Esophagus squamous epithelium (tissue), 5 donors: ENCODE measurements at places on chromosomes 5 and 9.

GRCh38 chr9:15142878-15143534, 164.0 kb downstream of the TTC39B start:
- DNase-seq, result no peak

DNA sequence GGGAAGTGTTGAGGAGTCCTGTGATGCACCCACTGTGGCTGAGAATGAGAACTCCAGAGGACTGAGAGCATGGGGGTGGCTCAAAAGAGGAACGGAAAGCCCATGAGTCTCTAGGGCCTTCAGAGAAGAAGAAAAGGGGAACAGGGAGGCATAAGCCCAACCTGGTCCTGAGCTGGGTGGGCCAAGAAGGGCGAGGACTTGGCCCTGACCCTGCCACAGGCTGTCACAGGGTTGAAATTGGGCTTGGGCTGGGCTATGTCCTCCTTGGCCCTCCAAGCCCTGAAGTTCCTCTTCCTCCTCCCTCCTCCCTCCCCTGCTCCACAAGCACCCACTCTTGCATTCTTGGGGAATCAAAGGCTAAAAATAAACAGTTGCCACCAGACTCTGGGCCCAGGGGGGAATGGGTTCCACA, 49.3 kb upstream of the PPARGC1B start:
- DNase-seq, result no peak

GRCh38 chr9:69173497-69173890, 583 bp upstream of the TJP2 start:
- DNase-seq, result no peak

DNA sequence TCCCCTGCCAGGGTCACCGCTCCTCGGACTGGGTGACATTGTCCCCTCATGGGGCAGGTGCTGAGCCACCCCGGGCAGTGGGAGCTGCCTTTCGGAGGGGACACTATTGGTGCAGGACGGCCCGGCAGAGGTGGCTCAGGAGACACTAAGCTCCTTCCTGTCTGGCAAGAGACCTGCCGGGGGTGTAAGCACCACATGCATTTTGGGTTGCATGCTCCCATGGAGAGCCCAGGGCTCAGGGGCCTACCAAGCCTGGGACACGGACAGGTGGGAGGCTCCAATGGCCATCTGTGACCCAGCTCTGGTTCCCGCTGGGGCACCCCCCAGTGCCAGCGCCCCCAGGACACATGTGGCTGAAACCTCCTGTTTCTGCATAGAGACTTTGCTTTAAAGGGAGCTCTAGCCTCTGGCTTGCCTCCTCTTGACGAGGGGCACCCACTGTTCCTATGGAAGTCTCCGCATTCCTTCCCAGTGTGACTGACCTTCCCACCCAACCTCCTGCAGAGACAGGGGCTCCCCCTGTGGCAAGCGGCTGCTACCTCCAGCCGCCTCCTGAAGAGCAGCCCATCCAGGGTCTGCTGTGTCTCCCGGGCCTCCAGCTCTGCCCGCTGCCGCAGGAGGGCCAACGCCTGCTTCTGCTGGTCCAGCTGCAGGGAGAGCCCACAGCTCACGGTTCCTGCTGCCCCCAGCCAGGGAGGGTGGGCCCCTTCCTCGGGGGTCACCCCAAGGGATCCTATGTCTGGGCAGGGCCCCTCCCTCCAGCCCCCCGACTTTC, 28.1 kb downstream of the CCDC187 start:
- no peak for DNase-seq

DNA sequence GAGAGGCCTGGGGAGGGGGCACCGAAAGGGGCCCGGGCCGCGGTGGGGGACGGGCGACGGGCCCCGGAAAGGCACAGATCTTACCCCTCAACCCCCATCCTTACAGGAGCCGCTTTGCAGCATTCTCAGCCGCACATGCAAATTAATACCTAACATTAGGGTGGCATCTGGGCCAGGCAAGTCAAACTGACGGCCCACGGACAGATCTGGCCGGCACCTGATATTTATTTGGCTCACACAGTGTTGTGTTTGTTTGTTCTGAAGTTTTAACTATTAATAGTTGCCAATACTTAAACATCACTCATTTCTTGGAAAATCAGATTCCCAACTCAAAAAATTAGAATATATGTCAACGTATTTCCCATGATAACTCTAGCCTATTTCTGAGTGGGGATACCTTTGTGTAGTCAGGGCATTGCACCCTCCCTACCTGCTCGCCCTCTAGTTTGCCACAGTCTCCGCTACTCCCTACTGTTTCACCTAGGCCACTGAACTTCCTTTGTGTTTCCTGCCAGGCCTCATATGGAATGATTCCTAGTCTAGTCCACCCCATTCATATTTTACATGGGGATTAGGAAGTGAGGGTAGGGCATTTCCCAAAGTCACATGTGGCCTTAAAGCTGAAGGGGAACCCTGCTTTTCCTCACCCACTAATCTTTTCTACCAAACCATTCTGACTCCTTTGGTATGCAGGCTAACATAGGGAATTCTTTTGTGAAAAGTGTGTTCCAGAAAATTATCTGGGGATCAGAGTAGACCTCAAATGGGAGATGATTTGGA, 71.9 kb upstream of the LARP1 start:
- no peak for DNase-seq

DNA sequence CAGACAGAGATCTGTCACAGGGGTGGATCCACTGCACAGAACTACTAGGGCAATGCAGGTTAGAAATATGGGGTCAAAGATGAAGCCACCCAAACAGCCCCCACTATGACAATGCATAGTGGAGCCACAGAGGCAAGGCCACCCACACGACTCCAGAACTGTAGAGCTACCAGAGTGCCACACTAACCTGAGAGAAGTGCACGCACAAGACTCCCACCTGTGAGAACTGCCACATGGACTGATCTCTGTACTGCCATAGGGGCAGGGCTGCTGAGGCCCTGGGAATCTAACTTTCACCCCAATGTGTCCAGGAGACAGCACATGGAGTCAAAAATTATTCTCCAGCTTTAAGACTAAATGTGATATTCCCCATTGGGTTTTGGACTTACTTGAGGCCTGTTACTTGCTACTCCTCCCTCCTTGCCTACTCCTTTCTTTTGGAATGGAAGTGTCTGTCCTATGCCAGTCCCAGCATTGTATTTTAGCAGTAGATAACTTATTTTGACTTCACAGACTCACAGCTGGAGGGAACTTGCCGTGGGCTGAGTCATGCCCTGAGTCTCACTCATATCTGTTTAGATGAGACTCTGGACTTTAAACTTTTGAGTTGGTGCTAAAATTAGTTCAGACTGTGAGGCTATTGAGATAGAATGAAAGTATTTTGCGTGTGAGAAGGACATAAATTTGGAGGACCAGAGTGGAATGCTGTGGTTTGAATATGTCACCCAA, 853.3 kb downstream of the MAT2B start:
- no peak for DNase-seq

DNA sequence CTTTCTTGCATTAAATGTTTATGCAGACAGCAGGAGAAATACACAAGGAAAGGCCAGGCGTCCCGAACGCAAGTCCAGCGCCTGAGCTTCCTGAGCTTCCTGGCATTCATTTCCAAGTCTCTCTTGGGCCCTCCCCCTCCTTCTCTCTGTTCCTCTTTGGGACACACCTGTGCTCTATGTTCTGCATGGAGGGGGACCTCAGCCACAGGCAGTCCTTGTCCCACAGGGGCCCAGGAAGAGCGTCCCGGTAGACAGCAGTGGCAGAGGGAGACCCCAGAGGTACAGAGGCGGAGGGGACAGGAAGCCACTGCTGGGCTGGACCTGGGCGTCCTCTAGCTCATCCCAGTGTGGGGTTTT, 221.3 kb downstream of the C9orf50 start:
- no peak for DNase-seq

DNA sequence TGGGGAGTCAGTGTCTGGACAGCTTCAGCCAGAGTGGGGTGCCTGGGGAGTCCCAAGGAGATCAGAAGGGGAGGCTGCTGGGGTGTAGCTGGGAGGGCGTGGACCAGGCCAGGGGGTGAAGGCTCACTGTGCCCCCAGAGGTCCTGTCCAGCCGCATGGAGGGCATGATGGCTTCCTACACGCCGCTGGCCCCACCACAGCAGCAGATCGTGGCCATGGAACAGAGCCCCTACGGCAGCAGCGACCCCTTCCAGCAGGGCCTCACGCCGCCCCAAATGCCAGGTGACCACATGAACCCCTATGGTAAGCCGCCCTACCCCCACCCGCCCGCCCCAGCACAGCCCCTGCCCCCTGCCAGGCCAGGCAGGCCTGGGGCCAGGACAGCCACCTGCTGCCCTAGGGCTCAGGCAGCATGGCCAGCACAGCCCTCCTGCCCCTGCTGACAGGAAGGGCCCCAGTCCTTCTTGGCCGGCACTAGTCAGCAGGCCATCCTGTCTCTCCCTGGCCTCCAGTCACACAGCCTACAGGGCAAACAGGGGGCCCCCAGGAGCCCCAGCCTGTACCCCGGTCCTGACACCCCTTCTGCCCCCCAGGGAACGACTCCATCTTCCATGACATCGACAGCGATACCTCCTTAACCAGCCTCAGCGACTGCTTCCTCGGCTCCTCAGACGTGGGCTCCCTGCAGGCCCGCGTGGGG, 82.1 kb downstream of the LMX1B start:
- no peak for DNase-seq

DNA sequence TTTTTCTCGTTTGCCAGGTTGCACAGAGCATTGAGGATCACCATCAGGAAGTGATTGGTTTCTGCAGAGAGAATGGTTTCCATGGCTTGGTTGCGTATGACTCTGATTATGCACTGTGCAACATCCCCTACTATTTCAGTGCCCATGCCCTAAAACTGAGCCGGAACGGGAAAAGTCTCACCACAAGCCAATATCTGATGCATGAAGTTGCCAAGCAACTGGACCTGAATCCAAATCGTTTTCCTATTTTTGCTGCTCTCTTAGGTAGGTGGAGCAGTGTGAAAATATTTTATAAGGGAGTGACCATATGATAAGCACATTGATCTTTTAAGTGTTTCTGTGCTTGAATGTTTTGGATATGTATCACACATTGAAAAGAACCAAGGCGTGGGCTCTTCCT, 17.7 kb upstream of the FAM120AOS start:
- DNase-seq, result no peak

- no peak for DNase-seq
These were observed 416.0 kb downstream of the ICE1 start for GRCh38 chr5:5838493-5838892.

GRCh38 chr9:77429928-77430327, 218.2 kb downstream of the GNA14 start:
- DNase-seq, result no peak

DNA sequence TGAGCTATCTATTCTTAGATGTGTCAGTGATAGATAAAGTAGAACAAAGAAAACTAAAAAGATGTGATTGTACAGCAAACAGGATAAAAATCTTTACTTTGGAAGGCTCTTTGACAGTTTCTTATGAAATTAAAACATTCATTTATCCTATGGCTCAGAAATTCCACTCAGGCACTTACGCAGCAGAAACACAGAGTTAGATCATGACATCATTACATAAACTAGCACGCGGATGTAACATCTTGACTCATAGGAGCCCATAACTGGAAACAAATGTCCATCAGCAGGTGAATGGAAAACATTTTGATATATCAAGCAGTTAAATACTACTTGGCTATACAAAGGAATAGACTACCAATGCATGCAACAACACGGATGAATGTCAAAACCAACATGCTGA, 45.3 kb downstream of the ICE1 start:
- no peak for DNase-seq

GRCh38 chr5:127804886-127805426, 101.8 kb downstream of the CCDC192 start:
- no peak for DNase-seq

GRCh38 chr5:87503004-87503403, 90.3 kb upstream of the CCNH start:
- no peak for DNase-seq

DNA sequence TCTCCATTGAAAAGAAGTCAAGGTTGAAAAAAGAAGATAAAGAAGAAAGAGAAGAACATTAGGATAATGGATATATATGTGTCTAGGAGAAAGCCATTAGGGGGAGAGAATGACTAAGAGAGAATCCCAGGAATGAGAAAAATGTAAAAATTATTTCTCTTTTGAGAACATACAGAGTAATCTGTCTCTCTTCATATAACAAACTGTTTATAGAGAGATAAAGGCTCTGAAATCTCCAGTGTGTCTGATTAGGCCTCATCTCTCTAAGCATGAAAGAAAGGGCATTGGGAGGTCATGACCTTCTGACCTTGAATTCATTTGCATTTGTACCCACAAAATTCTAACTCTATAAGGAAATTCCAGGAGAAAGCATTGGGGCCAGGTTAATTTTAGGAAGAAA, 3.5 kb upstream of the MPDZ start:
- DNase-seq, result no peak

DNA sequence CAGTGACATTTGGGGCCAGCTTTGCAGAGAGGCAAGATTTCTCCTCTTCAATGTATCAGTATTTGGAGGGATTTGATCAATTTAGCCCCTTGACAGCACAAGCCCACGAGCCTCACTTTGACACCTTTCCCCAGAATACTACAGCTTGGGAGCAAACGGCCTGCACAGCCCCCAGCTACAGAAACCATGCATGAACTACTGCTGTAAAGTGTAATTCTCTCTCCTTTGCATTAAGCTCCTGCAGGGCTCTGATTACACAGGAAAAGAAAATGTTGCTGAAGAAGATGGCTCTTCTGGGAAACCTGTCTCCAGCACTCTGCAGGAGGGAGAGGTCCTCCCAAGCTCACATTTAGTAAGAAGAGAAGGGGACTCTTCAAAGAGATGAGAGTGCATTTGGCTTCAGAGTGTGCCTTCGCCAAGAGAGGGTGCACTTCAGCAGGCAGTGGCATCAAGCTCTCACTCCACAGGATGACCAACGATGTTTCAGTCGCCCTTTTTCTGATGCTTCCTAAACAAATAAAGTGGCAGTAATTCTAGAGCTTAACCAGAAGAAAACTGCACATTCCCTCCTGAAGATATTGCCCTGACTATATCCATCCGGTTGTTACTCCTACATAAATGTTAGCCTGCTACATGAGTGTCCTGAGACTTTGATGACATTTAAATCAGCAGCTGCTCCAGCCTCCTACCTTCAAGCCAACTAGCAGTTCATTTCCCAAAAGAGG, 272.2 kb downstream of the AUH start:
- DNase-seq, result no peak

GRCh38 chr5:113682497-113683136, 169.1 kb downstream of the YTHDC2 start:
- DNase-seq, result no peak

DNA sequence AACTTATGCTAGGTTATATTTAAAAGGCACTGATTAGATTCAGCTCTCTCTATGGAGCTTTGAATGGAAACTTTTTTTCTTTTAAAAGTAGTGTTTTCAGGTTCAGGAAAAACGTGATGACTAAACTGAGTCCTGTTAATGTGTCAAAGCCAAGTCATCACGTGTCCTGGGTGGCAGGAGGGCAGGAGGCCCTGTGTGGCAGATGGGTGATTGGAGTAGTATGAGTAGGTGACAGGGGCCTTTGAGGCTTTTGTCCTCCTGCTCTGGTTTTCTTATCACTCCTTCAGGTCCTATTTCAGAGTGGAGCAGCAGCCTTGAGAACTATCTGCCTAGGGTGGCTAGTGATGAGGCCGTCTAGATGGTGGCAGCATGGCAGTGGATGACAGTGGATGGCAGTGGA, 17.7 kb upstream of the CARTPT start:
- no peak for DNase-seq

DNA sequence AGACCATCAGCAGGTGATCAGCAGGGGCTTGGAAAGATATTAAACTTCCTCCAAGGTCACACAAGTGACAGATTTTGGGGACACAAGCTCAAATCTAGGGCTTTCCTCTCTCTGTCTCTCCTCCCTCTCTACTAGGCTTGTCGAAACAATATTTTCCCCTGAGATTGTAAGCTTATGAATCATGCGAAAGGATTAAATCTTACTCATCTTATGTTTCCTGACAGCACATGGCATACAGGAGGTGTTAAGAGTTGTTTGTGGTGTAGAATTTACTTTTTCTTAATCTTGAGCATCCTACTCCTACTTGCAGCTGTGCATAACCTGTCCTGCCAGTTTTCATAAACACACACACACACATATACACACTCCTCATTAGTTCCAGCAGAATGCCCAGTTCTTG, 186.3 kb downstream of the MARCHF11 start:
- no peak for DNase-seq
